ENCODE measurements at places on chromosomes 12 and 14.

DNA sequence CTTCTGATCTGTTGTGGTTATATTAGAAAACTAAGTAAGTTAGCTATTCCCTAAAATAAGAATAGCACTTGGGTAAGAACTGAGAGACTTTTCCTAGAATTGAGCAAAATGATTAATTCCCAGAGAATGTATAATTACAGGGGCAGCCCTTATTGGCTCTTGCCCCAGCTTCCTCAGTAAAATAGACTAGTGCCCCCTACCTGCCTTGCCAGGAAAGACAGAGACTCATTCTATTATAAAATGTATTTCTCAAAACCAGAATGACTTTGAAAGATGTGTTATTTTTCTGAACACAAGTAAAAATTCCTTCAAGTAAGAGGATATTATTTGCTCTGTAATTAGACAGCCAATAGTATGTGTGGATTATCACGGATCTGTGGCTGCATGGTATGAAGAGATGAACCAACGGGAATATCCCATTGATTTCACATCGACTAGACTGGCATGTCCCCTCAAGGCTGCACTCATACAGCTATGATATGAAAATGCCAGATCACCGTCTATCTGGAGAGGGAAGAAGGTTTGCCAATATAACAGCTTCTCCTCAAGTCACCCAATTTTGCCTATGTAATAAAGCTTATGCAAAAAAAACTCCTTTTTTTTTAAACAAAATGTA, 7.4 kb upstream of the GLRX5 start:
- DNase-seq = no peak

DNA sequence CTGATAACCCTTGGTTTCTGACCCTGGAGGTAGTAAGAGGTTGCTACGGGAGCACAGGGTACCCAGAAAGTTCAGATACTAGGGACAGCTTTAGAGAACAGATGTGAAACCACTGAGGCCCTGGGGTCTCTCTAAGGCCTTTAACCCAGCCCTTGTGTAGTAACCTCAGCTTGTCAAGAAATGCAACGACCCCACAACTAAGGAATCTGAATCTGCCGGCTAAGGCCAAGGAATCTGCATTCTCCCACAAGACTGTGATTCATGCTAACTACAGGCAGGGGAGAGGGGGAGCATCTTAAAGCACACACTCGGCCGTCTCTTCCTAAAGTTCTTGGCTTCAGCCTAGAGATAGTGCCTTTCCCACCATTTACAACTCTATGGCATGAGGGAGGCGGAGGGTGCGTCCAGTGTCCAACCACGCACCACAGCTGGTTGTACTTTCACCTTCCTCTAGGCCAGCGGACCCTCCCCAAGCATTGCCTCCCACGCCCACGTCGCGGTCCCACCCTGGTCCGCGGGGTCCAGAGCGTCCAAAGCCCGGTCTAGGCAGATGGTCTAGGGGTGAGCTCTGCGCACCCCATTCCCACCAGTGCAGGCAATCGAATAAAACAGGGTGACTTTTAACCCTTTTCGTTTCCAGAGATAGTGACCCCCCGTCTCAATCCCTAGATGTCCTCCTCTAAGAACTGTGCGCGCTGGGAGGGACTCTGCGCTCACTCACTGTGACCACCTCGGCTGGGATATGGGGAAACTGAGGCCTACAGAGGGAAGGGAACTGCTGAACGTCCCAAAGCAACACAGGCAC, 735 bp upstream of the VASH1 start:
- DNase-seq = no peak

GRCh38 chr12:98198261-98198982, 317.0 kb upstream of the TMPO start:
- no peak for DNase-seq

GRCh38 chr14:61321385-61322010, at the start of gene PRKCH:
PRKCH (plus strand) TSS chr14:61321579; CDS start chr14:61322102, 523 bp downstream.
- DNase-seq = peak; percentile 41
